Neural crest cell (in vitro differentiated cells): ENCODE measurements at places on chromosomes 7 and 10. TPM values are rescaled to one million over a fixed set of nuclear protein-coding genes. Genes with fewer than 3 reads are reported as not detected.

The CCL24 gene
- not detected in 2 replicates for total RNA-seq

The PNLIPRP2 gene
- total RNA-seq = not detected in 2 replicates

The SPDYE2B gene
- total RNA-seq = not detected in 2 replicates

The RBAK gene
- 15.7 and 16.6 TPM in 2 replicates for total RNA-seq

The RSPH10B gene
- total RNA-seq = 0.07 TPM in 1 of 2 replicates, not detected in the other

The TMEM213 gene
- not detected in 2 replicates for total RNA-seq

The CSTF2T gene
- total RNA-seq = 34.0 and 35.3 TPM in 2 replicates

The GOLGA7B gene
- 0.30 and 0.36 TPM in 2 replicates for total RNA-seq

The ATRNL1 gene
- total RNA-seq = 44.1 and 46.9 TPM in 2 replicates

The CALHM3 gene
- total RNA-seq = not detected in 2 replicates

The CPN1 gene
- total RNA-seq = not detected in 2 replicates

The FLNC gene
- total RNA-seq = 5.3 and 5.6 TPM in 2 replicates

The PDLIM1 gene
- total RNA-seq = 20.9 and 26.2 TPM in 2 replicates

The CYP3A4 gene
- total RNA-seq = not detected in 2 replicates

The C7orf57 gene
- not detected in 2 replicates for total RNA-seq

The TLX1 gene
- 0.16 and 0.33 TPM in 2 replicates for total RNA-seq

The PIK3AP1 gene
- 0.73 and 1.3 TPM in 2 replicates for total RNA-seq

The NYAP1 gene
- 4.8 and 5.2 TPM in 2 replicates for total RNA-seq

The HPSE2 gene
- not detected in 2 replicates for total RNA-seq

The EGFR gene
- 2.3 and 2.6 TPM in 2 replicates for total RNA-seq

The FRAT1 gene
- 1.6 and 2.2 TPM in 2 replicates for total RNA-seq

The CCDC7 gene
- 5.2 and 5.4 TPM in 2 replicates for total RNA-seq

The ASB15 gene
- total RNA-seq = not detected in 2 replicates

The PRKCQ gene
- total RNA-seq = 3.2 and 3.3 TPM in 2 replicates

The UPK3BL2 gene
- 6.7 and 8.6 TPM in 2 replicates for total RNA-seq

The CALML3 gene
- not detected in 2 replicates for total RNA-seq

The MEOX2 gene
- total RNA-seq = 1.3 and 1.4 TPM in 2 replicates

The PNLIP gene
- total RNA-seq = not detected in 2 replicates

The MBL2 gene
- not detected in 2 replicates for total RNA-seq

The IRF5 gene
- not detected in 2 replicates for total RNA-seq

The SPDYE2 gene
- not detected in 2 replicates for total RNA-seq

The CYP17A1 gene
- total RNA-seq = not detected in 2 replicates

The DDIT4 gene
- 68.6 and 80.1 TPM in 2 replicates for total RNA-seq

The PRDX3 gene
- total RNA-seq = 144 and 147 TPM in 2 replicates

The SYCE1 gene
- not detected in 2 replicates for total RNA-seq

The GPR158 gene
- total RNA-seq = 0.20 and 0.26 TPM in 2 replicates

The MPP7 gene
- total RNA-seq = 2.3 TPM in 2 replicates
